ENCODE measurements at places on chromosomes 4 and X.

DNA sequence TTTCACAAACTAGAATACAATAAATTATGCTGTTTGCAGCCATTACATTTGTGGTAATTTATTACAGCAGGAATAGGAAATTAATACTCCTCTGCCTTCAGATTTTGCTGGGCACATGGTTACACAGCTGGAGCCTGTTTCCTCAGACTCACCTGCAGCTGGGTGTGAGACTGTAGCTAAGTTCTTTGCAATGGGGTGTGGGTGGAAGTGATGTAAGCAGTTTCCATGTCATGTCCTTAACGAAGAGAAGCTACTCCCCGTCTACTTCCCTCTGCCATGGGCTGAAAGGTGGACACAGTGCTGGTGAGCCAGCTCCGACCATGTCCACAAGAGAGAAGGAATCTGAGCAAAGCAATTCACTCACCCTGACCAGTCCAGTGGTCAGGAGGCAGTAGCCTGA lies 18.2 kb downstream of the SH3KBP1 start:
- DNase-seq: no peak

DNA sequence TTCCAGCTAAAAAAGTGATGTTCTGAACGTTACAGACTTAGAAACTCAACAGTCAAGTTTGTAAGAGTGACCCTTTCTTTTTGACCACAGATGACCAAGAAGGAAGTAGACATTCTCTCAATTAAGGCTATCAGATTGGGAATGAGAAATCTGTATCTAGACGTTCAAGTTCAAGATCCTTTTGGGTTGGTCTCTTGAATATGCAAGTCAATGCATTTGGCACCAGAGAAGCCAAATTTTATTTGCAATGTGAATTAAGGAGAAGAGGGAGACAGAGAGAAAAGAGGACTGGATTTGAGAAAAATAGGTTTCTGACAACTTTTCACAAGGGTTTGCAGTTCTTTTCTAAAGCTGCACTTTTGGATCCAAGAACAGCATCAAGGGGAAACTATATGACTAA lies 17.5 kb upstream of the SULT1E1 start:
- DNase-seq: no peak

DNA sequence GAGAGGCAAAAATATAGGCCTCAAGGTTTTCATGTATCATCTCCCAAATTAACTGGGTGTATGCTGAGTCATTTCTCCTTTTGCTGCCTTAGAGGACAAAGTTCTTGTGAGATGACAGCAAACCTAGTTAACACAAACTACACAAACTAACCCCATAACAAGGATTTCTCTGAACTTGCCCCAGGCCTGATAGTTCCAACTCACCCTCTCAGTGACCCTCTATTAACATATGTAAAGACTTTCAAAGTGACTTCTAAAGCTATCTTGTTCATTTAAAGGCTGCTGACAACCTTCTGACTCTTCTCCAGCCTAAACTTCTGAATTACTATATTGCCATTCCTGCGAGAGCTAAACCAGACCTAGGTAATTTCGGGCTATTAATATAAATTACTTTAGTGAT lies 43.2 kb upstream of the CCDC149 start:
- no peak for DNase-seq

- DNase-seq: no peak
These were observed 88.2 kb downstream of the CRMP1 start for GRCh38 chr4:5804656-5805055.

DNA sequence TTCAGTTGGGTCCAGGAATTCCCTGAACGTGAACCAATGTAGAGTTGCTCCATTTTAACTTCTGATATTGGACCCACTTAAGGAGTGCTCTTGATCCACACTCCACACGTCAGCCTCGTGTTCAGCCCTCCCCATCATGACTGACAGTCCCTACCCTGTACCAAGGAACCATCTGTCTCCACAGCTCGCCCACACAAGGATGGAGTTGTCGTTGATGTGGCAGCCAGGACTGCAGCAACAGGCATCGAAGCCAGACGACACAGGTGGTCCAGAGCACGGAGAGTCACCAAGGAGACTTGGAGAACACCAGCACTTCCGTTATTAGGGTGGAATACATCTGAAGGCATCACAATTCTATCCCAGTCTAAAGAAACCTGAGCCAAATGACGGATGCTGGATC lies 472.1 kb upstream of the NR3C2 start:
- DNase-seq: no peak

All from NCI-H1930 (cell line).